ENCODE measurements at places on chromosomes 2 and 18.

- DNase-seq: no peak
Observed at GRCh38 chr2:128577141-128577930, 258.7 kb upstream of the HS6ST1 start.

- DNase-seq: peak; percentile 92
Observed at GRCh38 chr2:241844066-241844728, 14.5 kb downstream of the PDCD1 start.

DNA sequence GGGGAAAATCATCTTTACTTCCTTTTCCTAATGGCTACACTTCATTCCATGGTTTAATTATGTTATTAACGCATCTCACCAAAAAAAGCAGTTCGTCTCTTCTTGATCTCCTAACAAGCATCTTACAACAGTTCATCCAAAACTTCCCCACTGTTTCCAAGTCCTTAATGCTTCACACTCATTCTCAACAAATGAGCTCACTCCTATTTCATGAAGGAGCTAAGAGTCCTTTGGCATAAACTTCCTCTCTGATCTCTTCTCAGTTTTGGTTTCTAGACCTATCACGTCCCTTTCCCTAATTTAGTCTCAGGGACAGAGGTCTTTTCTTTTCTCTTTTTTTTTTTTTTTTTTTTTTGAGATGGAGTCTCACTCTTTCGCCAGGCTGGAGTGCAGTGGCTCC lies 205.9 kb upstream of the SLC39A10 start:
- no peak for DNase-seq

GRCh38 chr2:65366595-65367125 lies 65.7 kb downstream of the SPRED2 start:
- DNase-seq: peak; percentile 5

GRCh38 chr2:143085125-143085784 lies 44.0 kb upstream of the ARHGAP15 start:
- no peak for DNase-seq

DNA sequence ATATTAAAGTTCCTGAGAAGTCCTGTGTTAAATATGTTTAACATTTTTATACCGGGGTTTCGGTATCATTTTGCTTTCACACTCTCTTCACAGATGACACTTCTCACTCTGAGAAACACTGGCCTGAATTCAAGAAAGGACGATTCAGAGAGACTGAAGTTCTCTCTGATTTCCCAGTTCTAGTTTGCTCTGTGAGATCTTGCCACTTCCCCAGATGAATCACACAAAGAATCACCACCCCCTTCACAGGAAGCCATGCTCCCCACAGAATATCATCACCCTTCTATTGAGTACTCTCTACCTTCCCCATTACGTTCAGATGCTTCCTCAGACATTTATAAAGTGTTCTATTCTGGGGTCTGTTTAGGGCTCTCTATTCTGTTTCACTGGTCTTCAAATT lies 16.1 kb upstream of the CD207 start:
- DNase-seq: no peak

DNA sequence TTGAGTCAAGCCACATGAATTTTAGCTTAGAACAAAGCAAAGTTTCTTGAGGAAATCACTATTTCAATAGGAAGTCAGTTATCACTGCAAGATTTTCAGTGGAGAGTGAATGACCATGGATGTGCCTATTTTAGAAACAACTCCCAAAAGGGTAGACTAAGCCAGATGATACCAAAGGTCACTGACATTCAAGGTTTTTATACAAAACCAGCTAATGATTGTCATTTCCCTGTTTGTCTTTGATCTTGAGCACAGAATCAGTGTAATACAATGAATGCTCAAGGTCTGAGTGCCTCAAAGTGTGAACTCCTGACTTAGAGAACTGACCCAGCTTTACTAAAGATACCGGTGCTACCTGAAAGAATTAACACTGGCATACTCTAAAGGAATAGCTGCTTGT lies 60.5 kb downstream of the CDH2 start:
- DNase-seq: no peak

GRCh38 chr2:234401426-234401825 lies 95.5 kb downstream of the ARL4C start:
- no peak for DNase-seq

DNA sequence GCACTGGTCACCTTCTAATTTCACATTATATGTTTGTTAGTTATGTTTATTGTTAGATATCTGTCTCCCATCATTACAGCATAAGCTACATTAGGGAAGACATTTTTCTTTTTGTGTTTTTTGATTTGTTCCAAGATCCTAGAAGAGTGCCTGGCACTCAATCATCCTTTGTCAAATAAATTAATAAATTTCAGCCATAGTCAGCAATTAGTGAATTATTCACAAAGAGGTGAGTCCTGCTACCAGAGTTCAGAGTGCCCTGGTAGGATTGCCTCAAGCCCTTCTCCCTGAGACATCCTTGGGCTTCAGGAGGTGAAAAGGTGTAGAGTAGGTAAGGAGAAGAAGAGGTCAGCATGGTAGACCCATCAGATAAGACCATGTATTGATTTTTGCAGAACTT lies 186.2 kb upstream of the CTAGE1 start:
- DNase-seq: no peak

GRCh38 chr2:143558665-143559064 lies 429.4 kb downstream of the ARHGAP15 start:
- no peak for DNase-seq

GRCh38 chr2:71417300-71418202 lies 35.8 kb upstream of the DYSF start:
- no peak for DNase-seq

DNA sequence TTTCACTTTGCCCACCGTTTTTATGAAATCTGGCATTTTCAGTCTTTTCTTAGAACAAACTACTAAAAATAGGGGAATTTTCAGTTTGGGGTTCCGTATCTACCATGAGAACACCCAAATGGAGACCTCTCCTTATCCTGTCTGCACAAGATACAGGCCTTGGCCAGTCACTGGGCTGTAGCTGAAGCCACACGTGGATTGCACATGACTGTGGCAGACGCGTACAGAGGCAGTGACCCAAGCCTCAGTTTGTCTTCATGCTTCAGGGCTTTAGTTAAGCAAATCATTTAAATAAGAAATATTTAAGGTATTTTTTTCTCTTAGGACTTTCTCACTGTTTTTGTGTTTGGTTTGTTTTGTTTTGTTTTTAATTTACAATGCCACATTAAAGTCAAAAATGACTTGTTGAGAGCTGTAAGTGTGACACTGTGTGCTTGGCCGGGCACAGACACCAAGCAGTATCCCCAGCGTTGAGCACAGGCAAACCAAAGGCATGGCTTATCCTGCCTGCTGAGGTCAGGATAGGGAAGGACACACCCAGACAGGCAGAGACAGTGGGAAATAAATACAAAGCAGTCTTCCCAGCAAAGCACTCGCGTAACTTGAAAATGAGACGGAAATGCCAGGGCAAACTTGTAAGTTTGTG lies 53.3 kb downstream of the TRAPPC12 start:
- DNase-seq: no peak

GRCh38 chr2:234231460-234231859 lies 181.0 kb downstream of the SPP2 start:
- DNase-seq: no peak

DNA sequence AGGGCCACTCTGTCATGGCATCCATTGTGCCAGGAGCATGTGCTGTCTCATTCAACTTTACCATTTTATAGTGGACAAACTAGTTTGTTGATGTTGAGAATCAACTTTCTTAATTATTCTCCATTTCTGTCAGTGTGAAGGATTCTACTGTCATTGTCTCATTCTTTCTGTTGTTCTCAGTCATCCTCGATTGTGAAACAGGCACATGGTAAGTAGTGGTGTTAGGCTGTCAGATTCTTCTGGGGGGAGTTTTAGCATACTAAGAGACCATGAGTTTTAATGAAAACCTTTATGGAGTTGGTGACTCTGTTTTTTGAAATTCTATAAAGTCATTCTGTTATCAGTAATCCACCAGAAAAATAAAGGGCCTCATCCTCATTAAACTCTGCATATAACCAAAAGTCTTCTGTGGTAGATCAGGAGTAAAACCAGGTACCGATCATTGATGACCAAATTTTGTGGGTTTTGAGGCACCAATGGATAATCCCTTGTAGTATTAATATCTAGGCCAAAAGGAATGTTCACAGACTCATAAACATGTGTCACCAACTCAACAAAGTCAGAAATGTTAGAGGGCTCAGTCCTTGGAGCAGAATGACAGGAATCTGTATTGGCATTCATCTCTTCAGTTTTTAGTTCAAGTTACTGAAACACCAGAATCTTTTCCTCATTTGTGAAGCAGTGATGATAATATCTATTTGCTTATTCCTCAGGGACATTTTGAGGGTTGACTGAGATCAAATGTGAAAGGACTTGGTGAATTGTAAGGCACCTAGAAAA lies 73.2 kb downstream of the CERS6 start:
- DNase-seq: no peak

- DNase-seq: no peak
Observed at GRCh38 chr18:59733421-59733820, 36.2 kb upstream of the CCBE1 start.

All from stimulated activated CD4-positive, alpha-beta T cell treated with anti-CD3 and anti-CD28 coated beads, TNF-alpha, amount 100 ng/mL, for 24 hours (primary cell).